ENCODE measurements at places on chromosomes 1 and 21.

GRCh38 chr21:44989537-44989886 lies 49.7 kb downstream of the SLX9 start:
- DNase-seq, result no peak

GRCh38 chr1:30860320-30860652 lies 48.3 kb downstream of the SDC3 start:
- no peak for DNase-seq

- no peak for DNase-seq
These were observed 6.2 kb upstream of the TARBP1 start for GRCh38 chr1:234484991-234485739.

DNA sequence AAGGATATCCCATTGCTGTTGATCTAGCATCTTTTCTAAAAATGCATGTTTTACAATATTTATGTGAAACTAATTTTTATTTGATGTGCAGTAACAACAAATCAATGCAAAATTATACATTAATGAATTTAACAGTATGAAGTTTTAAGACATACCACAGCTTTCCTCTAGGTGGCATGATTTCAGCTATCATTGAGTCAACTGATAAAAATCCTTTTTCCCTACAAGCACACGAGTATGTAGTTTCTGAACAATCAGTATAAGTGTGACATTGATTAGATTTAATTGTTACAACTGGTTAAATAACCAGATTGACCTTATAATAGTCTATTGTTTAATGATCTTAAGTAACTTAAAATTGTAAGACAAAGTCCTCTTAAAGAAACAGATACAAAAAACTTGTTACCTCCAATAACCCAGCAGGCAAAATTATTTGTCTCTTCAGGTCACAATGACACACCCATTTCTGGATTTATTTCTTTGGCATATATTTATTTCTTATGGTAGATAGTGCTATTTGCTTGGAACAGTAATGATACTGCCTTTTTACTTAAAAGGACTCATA lies 5.8 kb upstream of the TGFB2 start:
- DNase-seq, result no peak

GRCh38 chr1:2592672-2593071 lies 6.1 kb downstream of the PRXL2B start:
- DNase-seq, result no peak

GRCh38 chr1:43653339-43653738 lies 3.4 kb downstream of the KDM4A start:
- no peak for DNase-seq

- DNase-seq, result no peak
These were observed 6.7 kb downstream of the CFAP298 start for GRCh38 chr21:32605469-32605868.

DNA sequence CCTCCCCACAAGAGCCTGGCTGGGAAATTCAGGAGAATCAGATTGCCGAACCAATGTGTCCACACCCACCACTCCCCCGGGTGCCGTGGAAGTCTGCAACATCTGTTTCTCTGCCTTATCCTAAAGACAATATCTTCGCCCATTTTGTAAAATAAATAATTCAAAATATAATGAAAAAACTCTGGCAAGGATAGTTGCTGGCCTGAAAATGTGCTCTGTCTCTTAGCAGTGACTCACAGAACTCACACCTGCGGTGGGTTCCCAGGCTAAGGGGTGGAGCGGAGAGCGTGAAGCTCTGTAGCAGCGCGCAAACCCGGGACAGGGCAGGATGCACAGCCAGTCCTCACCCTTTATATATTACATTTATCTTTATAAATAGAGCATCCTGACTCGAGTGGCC lies 99.9 kb downstream of the COLGALT2 start:
- no peak for DNase-seq

DNA sequence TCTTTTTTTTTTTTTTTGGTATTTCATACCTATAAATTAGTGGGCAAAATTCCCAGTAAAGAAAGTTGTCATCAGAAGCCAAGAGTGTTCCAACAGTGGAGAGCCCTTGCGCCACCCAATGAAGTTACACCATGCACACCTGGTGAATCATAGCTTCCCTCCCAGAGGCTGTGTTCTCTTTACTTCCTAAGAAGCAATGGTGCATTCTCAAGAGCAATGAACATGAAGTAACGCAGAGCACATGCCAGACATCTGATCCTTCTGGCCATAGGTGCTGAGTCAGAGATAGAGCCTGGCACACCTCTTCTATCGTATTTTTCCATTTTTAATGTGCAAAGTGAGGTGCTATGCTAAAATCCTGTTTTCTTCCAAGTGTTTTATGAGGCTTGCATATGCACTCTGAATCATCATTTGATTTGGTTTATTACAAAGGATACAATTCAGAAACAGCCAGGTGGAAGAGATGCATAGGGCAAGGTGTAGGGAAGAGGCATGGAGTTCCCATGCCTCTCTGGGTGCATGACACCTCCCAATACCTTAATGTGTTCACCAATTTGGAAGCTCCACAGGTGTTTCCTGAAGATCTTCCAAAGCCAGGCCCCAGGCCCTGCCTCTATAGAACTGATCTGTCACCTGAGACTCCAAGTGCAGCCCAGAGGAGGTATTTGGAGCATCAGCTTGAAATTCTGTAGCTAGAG lies 408.0 kb downstream of the SIPA1L2 start:
- DNase-seq, result no peak

- no peak for DNase-seq
These were observed 102.9 kb upstream of the IRF2BP2 start for GRCh38 chr1:234712891-234713305.

GRCh38 chr1:36178471-36179219 lies 22.7 kb downstream of the MAP7D1 start:
- DNase-seq, result no peak

- peak; percentile 35 for DNase-seq
These were observed 726 bp upstream of the CYB5R1 start for GRCh38 chr1:202967684-202968281.

DNA sequence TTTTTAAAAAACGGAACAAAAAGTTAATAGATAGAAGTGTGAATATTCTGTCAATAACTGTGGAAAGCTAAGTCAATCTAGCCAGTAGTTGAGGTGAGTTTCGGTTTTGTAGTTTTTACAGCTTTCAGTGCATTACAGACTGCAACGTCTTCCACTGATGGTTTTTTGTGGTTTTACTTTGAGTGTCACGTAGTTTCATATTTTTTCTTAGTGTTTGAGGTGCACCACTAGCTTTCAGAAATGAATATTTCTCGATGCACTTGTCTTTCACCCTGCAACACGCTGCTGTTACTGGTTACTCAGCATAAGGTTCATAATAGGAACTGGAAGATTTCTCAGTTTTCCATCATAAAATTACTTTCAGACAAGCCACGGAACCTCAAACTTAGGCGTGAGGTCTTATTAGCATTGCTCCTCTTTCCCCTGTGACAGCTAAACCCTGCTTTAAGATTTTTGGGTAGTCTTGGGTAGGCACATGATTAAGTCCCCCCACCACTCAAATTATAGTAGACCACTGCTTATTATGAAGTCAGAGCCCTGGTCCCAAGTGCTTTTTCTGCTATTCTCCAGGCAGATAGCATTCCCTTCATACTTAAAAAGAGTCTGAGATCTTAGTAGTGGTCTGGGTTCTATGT lies 1412.7 kb downstream of the KCNT2 start:
- DNase-seq, result peak; percentile 26

GRCh38 chr1:53754484-53755312 lies 15.7 kb upstream of the GLIS1 start:
- peak; percentile 45 for DNase-seq

Data from stimulated activated CD8-positive, alpha-beta memory T cell treated with anti-CD3 and anti-CD28 coated beads, Interleukin-4, amount 100 ng/mL, for 48 hours (primary cell).